ENCODE measurements at places on chromosomes 5 and 9.

DNA sequence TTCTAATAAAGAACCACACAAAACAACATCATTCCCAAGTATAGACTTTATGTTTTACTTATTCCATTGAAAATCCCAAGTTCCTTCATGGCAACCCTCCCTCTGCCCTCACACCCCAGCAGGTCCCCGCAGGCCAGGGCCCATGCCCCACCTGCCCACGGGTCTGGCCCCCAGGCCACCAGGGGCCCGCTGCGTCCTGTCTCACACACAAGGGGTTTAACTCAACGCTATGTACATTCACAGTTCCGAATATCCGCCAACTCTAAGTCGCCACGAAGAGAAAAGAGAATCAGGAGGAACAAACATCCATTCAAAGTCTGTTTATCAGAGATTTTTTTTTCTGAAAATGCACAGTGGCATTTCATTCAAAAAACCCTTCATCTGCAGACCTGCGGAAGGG, 16.2 kb upstream of the SLC6A3 start:
- DNase-seq = no peak

- DNase-seq = no peak
Observed at GRCh38 chr5:167244583-167244982, 1046.9 kb upstream of the WWC1 start.

DNA sequence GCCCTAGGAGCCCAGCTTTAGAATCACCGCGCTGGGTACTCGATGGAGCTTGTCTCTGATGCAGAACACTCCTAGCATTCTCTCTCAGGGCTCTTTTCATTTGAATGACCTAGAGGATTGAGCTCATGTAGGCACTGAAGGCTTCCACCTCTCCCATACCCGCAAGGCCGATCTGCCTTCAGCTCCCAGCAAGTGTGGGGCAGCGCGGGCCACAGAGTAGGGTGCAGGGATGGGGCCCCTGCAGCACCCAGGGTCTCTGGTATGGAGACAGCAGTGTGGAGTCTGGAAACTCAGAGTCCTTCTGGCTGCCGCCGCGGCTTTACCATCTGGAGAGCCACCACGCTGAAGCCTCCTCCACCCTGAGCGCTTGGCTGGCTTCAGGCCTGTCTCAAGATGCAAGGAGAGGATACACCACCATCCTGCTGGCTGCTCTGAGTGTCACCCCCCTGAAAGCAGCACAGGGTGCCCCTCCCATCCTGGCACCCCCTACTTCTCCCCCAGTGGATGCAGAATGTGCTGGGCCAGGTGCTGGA, 12.9 kb downstream of the STKLD1 start:
- DNase-seq = no peak

GRCh38 chr5:142587354-142587965, 98.4 kb downstream of the FGF1 start:
- DNase-seq = peak; percentile 15

- DNase-seq = no peak
Observed at GRCh38 chr5:61840361-61840760, 465.6 kb upstream of the KIF2A start.

DNA sequence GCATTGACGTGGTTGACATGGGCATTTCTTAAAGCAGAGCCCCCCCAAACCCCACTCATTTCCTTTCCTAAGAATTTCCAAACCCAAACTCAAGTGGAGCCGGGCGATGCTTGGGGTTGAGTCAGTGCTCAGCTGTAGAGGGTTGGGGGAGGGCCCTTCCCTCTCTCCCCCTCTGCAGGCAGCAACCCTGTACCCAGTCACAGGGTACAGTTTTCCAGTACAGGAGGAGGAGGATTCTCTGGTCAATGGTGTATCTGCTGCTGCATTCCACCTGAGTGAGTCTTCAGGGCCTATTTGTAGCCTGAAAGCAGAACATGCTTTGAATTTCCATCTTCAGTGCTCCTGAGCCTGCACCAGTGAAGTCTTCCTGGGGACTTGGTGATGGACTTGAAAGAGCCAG, 55.8 kb downstream of the ENTREP1 start:
- DNase-seq = no peak

DNA sequence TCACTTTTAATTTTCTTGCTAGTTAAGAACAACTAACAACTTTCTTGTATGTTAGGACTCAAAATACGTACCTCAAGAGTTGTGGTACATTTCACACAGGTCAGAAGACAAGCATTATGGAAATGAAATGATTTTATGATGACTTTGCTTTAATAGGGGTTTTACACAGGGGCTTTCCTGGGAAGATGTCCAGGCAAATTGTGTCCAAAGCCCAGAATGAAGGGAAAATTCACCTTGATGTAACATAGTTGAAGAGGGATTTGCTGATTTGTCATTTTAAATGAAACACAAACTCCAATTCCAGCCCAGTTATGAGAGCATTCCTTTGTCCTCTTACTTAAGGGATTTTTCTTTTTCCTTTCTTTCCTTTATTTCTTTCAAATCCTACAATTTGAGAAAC, 89.2 kb downstream of the ARL15 start:
- no peak for DNase-seq

GRCh38 chr9:6845880-6846279, 88.1 kb downstream of the KDM4C start:
- DNase-seq = no peak

DNA sequence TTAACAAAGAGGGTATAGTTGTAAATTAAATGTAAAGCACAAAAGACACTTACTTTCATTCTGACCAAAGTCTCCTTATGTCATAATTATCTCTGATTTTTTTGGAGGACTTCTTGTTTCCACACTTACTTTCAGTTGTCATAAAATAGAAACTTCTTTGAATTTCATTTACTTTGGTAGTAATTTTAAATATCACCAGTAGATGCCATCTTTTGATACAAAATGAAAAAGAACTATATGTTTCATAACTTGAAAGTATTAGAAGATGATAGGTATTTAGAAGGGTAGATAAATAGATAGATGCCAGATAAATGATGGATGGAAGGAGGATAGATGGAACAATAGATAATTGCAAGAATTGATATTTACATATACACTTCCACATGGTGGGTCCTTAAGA, 1865.3 kb upstream of the CDH9 start:
- DNase-seq = no peak

GRCh38 chr5:10338686-10339057, 14.8 kb upstream of the MARCHF6 start:
- DNase-seq = peak; percentile 68

DNA sequence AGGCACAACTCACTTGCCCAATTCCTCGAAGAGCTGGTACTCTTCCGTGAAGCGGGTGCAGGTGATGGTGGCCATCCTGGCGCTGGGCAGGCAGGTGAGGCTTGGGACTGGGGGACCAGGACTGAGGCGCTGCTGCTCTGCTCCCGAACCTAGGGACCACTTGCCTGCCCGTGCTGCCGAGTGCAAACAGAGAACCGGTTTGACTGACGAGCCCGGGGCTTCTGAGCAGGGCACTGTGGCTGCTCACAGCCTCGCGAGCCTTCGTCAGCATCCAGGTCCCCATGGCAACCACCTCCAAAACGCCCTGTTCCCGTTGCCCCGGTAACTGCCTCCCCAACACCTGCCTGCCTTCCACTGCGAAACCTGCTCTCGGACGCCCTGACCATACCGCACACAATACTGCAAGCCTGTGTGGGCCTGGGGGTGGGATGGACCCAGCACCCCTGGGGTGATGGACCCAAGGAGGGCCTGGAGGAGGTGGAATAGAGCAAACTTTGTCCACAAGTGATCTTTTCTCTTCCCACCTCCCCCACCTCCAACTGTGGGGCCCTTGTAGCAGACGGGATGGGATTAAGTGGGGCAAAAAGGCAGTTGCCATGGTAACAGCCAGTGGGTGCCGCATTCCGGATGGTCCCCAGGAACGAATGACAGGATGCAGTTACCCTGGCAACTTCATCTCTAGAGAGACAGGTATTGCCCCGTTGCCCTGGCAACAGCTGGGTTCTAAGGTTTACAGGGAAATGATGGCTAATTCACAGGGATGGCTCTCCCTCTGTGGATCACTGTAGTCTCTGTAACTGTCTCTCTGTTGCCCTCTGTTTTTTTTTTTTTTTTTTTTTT, at the start of gene CAMK2A:
Gene CAMK2A, minus strand, starts transcription at position 223 of the 840 bp plus-strand sequence. Its CDS starts 148 bp downstream, at position 75.
- DNase-seq = peak; percentile 67

- no peak for DNase-seq
Observed at GRCh38 chr9:99850736-99851499, 29.2 kb downstream of the NR4A3 start.
